NCI-H524 (cell line): ENCODE measurements at places on chromosomes 13 and 19.
A peak's percentile ranks its signal among the peaks of the same experiment; 100 is the strongest.

- DNase-seq, result no peak
Measured at GRCh38 chr19:45170146-45171106, 7.6 kb downstream of the TRAPPC6A start.

GRCh38 chr19:18699403-18700054 is 16.0 kb downstream of the CRTC1 start:
- DNase-seq, result no peak

- no peak for DNase-seq
Measured at GRCh38 chr19:34979819-34980640, 16.0 kb upstream of the ZNF792 start.

DNA sequence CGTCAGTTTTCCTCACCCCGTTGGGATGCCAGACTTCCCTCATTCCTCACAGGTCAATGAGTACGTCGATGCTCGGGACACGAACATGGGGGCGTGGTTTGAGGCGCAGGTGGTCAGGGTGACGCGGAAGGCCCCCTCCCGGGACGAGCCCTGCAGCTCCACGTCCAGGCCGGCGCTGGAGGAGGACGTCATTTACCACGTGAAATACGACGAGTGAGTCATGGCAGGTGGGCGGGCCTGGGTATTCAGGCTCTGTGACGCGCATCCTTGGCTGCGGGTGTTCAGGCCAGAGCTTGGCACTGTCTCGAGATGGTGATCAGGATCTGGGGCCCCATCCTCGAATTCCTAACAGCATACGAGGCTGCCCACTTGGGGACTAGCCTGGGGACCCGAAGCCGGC is 21.4 kb downstream of the UHRF1 start:
- no peak for DNase-seq

- DNase-seq, result no peak
Measured at GRCh38 chr13:25943081-25943480, 108.7 kb downstream of the SHISA2 start.

GRCh38 chr19:48928164-48929025 is 5.1 kb upstream of the DHDH start:
- no peak for DNase-seq

DNA sequence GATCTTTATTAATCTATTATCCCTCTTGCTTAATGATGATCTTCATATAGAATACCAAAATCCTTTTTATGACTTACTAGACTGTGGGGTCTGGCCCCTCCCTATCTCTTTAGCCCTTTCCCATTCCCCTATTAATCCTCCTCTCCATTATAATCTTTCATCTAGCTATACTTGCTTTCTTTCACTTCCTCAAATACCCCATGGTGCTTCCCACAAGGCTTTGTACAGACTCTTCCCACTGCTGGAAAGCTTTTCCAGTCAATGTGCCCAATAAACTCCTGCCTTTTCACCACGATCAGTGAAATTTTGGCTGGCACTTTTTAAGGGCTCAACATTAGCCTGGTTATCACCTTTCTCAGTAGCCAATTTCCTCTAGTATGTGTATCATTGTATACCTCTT is 3.2 kb upstream of the EBPL start:
- DNase-seq, result no peak

- DNase-seq, result no peak
Measured at GRCh38 chr19:19866611-19867248, 1.0 kb downstream of the ZNF253 start.

DNA sequence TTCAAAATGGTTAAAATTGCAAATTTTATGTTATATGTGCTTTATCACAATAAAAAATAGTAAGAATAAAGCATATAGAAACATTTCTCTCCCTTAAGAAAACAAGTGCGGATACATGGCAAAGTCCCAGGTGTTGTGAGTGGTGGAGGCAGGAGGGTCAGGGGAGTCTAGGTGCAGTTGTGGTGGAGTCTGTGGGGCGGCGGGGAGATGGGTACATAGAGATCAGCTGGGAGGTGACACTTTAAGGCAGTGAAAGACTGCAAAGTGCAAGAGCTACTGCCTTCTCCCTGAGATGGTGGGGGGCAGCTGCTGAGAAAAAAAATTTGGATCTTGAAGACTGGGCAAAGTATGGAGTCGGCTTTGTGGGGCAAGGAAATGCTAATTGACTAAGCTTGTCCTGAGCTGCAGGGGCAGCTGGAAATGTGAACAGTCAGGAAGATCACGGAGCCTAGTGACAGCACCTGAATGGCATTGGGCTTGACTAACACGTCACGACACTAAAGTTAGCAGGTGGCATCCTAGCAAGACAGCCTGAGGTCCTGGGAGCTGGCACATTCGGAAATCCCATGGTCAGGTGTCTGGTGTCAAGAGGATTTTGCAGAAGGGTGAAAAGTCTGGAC is 72.9 kb upstream of the IRS2 start:
- no peak for DNase-seq

DNA sequence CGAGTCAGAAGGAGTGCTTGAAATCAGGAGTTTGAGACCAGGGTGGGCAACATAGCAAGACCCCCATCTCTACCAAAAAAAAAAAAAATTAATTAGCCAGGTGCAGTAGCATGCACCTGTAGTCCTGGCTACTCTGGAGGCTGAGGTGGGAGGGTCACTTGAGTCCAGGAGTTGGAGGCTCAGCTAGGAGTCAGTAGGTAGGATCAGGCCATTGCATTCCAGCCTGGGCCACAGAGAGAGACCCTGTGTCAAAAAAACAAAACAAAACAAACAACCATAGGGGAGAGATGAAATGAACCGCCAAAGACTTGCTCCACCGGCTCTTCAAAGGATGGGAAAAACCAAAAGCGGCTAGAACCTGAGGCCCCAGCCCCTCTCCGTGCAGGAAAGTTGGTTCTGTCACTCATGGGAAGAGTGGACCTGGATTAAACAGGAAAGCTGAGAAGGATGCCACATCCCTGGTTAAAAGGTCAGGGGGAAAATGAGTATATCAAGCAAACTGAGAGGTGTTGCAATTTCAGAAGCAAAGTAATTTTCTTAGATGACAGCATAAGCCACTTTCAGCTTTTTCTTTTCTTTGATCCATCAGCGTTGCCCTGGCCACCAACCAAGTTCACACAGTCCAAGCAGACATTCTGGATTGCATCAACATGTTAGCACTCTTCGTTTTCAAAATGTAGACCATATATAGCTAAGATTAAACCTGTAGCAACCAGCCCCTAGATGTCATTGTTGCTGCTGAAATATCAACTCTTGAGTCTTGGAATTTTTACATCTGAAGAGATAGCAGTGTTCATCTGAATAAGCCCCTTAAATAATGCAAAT is 8.9 kb upstream of the ZNF507 start:
- DNase-seq, result peak; percentile 9

GRCh38 chr13:41231786-41232185 is 31.6 kb downstream of the MTRF1 start:
- DNase-seq, result no peak

DNA sequence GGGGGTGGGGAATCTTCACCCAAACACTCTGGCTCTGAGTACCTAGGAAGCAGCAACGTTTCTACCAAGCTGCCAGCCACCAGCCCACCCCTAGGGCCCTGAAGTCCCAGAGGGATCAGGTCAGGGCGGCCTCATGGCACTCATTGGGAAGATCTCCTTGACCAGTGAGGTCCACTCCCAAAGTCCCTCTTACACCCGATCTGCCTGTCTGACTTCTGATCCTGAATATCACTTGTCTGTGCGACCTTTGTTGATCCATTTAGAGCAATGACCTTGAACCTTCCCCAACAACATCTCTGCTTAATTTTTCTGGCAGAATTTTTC is 2.1 kb upstream of the GNA15 start:
- peak; percentile 42 for DNase-seq

DNA sequence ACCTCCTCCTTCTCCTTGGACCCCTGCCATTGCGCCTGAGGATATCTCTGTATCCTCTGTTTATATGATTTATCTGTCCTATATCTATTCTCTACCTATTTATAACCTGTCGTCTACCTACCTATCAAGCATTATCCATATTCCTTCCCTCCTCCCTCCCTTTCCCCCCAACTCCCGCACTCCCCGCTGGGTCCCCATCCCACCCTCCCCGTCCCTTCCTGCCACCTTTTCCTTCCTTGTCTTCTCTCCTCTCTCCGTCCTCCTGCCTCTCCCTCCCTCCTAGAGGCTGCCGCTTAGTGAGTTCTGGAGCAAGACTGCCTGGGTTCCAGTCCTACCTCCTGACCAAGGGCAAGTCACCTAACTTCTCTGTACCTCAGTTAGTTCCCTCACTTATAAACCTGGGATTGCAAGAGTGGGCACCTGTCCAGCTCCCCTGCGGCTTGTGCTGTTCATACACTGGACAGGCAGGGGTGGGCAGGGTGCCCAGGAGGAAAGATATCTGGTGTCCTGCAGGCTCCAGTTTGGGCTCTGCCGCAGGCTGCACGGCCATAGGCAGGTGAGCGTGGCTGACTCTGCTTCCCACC is 16.1 kb downstream of the TTYH1 start:
- no peak for DNase-seq

DNA sequence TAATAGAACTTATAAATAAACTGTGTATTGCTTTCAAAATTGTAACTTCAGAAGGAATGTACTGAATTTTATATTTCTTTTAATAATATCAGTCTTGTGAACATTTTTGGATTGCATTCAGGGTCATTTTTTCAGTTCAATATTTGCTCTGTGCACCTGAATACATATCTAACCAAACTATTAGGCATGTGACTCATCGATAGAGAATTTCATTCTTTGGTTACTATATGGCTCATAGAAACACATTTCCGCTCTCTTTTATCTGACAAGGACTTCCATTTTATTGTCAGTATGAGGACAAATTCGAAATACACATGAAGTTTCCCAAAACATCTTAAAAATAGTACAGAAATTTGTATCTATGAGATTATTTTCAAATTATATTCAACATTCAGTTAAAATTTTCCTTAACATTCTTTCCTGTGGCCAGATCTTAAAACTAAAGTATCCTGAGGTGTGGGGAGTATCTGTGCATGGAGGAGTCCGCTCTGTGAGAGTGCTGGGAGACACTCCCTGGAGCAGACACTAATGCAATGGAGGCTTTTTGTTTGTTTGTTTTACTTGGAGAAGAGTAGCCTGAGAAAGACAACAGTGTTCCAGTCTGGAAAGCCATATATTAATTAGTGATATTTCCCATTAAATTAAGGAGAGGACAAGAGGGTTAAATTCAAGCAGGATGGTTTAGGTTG is 483.6 kb downstream of the PCDH20 start:
- DNase-seq, result no peak

DNA sequence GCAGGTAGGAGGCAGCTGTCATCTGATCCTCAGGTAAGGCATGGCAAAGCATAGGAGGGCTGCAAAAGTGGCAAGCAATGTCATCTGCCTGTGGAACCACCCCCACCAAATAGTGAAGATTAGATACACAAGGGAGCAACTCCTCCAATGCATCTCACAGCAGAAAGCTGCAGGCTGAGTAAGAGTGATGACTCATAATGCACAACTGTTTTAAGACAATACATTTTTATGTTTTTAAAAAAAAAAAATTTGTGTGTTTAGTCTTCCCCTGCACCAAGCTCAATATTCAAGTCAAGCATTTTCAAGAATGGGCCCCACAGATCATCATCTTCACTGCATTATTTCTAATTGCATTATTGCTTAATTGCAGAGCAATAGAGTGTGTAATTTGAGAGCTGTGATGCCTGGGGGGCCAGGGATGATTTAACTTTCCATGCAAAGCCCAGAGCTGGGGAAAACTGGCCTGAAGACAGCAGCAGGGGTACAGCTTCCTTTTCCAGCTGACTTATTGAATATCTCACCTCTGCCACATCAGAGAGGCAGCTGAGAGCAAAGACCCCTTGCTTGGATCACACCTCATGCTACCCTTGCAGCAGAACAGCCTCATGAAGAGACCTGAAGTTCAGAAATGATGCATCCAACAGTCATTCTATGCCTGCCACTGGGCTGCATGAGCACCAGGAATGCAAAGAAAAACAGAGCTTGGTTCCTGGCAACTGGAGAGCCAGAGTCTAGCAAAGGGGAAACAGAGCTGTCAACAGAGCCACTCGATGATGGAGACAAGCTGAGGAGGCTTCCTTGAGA is 22.7 kb upstream of the POP4 start:
- DNase-seq, result no peak

DNA sequence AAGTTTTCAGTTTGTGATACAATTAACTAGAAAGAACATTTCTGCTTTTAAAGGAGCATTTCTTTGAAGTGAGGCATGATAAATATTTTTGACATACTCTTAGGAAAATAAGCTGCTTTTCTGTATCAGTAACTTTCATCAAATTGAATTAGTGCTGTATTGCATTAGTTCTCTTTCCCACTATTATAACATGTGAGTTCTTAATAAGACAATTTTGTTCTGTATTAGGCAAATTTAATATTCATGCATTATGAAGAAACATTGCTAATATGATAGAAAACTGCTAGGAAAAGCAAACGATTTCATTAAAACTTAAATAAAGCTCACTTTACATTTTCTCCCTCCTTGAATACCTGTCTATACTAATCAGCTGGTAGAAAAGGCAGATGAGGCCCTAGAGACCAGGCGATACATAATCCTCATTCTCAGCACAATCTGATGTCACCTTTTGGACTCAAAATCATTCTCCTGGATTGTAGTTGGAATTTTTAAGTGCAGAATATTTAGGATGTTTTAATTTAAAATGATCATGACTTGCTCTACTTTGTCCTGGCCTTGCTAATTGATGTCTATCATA is 1636.8 kb downstream of the PCDH9 start:
- no peak for DNase-seq

DNA sequence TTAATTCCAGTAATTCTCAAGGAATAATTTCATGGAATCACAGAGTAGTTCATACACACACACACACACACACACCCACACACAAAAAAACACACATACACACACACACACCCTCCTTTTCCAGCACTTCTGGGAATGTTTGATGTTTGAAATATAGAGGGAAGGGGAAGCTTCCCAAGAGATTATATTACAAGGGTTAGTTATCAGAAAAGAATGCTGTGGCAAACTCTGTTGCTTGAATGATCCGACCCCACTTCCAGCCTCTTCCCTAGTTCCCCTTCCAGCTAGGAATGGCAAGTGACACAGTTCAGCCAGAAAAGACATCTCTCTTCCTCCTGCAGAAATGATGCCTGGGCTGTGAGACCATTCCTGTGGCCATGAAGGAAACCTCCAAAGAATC is 49.9 kb downstream of the KCTD12 start:
- DNase-seq, result no peak

DNA sequence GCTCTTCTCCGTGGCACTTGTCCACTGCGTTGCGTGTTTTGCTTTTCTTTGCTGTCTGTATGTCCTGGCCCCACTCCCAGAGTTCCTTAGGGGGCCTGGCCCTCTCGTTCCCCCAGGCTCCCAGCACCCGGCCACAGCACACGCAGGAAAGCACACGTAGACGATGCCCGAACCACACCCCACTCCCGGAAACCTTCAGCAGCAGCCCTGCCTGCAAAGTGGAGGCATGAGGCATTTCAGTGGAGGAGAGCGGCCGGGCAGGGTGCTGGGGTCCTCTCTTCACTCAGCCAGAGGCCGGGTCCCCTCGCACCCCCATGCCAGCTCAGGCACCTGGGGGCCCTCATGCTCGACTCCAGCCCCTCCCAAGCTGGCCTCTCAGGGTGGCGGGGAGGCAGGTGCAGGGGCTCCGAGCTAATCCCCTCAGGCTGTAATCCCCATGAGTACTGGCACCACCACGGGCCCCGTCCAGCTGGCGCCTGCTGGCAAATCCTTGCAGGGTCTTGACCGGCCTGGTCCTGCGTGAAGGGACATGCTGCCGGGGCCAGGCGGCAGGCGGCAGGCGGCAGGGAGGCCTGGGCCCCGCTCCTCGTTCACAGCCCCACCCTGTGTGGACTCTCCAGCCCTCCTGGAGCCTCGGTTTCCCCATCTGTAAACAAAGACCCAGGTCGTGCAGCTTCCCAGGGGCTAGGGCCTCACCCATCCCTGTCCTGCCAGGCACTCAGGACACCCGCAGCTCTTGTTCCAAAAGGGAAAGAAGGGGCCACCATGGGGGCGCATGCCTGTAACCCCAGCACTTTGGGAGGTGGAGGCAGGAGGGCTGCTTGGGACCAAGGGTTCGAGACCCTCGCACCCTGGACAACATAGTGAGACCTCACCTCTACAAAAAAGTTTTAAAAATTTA is 7.0 kb downstream of the PIP5K1C start:
- peak; percentile 93 for DNase-seq
